ENCODE measurements at places on chromosomes 12 and 14.

DNA sequence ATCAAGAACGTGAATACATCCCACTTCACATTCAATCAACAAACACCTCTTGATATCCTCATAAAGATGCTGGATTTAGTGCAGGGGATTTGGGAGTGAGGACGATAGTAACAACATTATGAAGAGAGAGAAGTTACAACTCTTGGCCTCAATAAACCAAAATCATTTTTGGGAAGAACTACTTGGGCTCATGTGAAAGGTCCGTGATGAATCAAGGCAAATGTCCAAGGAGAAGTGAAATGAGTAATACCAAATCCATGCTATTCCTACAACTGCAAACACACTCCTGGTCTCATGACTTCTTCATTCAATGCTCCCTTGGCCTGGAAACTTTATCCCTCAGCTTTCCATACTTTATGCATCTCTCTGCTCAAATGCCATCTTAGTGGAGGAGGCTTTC lies 162.0 kb upstream of the LMNTD1 start:
- DNase-seq: no peak

DNA sequence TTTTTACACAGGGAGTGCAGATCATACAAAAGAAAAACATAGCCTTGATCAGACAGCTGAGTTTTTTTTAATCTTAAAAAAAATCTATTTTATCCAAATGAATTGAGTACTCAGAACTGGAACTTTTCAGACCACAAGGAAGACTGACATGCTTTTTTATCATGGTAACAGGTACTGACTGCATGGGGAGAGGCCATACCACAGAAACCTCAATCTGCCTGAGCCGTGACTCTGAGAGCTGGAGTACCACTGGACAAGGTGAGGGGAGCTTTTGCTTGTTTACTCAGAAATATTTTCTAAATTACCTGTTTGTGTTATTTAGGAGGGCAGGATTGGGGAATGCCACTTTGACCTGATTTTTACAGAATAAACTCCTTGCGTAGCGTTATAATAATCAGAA lies 143.9 kb downstream of the ALX1 start:
- DNase-seq: no peak

DNA sequence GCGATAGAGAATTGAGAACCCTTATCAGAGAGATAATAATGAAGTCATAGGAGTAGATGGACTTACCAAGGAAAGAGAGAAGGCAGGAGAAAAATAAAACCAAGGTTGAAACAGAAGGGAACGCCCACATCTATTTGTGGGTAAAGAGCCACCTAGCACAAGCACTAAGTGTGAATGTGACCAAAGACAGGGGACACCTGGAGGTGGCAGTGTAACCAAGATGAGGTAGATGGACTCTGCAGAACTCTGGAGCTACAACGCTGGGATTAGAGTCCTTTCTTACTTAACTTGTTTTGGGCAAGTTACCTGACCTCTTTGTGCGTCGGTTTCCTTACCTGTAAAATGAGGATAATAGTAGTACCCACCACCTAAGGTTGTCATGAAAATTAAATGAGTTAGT lies 101.9 kb downstream of the SLC5A8 start:
- no peak for DNase-seq

DNA sequence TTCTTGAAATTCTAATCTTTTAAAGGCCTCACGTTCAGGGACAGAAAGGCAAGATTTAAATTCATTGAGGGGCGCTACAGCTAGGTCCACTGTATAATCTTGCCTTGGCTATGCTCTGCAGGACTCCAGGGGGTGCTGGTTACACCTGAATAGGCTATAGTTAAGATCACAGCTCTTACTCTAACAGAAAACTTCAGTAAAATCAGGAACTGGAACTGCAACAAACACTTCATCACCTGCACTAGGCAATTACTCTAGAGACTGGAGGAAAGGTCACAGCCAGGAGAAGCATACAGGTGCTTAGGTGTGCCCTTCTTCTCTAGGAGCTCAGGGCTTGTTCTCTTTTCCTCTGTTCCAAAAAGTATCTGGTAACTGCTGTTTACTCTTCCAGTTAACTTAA lies 20.9 kb downstream of the SLCO1C1 start:
- no peak for DNase-seq

- DNase-seq: no peak
Observed at GRCh38 chr12:5505751-5506150, 73.8 kb downstream of the NTF3 start.

DNA sequence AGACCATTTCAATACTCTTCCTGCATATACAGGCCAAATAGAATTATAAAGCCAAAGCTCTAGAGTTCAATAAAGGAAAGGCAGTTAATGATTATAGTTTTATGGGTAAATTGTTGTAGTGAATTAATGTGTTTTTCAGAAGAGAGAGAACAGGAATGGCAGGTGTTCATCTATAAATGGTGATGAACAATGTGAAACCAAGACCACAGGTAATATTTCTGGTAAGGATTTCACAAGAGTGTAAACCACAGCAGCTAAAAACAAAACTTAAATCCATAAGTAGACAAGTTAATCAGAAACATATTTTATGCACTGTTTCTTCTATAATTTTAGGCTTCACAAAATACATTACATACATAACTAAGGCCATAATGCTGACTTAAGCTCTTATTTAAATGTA lies 204.4 kb downstream of the SYT1 start:
- no peak for DNase-seq

- no peak for DNase-seq
Observed at GRCh38 chr14:89537911-89538310, 120.9 kb upstream of the FOXN3 start.

- no peak for DNase-seq
Observed at GRCh38 chr12:89980236-89980635, 271.6 kb upstream of the ATP2B1 start.

DNA sequence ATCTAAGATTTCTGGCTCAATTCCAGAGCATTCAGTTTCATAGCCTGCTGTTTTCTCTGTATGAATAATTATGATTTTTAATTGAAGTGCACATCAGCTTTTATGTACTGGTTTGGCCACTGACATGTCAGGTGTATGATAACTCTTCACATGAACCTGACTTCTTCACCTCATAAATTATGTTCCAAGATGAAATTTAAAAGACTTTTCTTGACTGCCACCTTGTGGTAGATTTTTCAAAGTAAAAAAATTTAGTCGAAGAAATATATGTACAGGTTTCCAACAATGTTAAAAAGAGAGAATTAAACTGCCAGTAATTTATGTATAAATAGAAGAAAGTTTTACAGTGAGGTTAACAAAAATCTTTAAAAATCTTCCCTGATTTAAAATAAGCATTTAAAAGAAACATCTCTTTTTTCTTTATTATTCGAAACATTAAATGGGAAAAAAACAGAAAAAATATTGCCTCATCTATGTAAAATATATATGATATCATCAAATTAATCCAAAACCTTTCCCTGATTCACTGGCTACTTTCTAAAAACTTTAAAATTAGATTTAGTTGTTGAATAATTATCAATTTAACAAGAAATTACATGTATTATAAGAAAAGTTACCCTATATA lies 124.9 kb upstream of the ATXN7L3B start:
- DNase-seq: no peak

DNA sequence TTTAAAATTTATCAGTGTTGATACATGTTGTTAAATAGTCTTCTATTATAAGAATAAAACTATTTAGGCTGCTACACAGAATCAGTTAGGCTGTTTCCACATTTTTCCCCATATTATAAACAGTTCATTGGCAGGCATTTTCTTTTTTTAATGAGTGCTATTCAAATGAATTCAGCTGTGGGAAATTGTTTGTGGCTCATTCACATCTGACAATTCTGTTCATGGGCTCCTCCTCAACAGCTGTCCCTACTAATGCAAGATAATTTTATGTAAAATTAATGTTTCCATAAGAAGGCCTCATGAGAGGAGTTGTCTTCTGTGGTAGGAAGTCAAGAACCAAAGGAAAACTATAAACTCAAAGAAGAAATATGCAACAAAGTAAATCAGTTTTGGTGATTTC lies 218.0 kb downstream of the PPFIA2 start:
- DNase-seq: no peak

Data from substantia nigra (tissue), 51 donors.